Activated naive CD4-positive, alpha-beta T cell (primary cell): ENCODE measurements at places on chromosomes 7 and 10.

DNA sequence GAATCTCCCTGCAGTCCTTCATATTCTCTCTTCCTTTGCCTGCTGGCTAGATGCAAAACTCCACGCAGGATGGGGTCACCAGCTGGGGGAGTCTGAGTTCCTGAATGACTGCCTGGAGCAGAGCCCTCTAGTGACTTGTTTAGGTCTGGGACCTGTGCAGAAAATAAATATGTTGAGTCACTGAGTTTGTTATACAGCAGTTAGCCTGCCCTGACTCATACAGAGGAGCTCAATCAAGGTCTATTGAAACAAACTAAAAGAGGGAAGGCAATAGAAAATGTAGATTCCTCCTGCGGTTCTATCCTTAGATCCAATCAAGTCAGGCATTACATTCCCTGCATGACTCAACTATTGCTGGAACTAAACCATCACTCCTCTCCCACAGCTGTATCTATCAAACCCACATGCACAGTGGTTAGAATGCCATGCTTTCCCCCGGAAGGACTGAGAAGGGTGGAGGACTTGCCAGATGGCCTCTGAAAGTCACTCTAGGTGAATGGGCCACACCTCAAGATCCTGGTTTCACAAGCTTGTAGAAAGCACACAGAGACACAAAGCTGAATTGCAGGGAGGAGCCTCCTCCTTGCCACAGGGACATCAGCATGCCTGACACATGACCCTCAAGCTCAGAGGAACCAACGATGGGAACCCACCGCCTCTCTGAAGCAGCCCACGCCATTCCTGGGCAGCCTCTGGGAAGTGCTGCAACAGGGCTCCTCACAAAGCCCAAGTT, 73.9 kb downstream of the SH3PXD2A start:
- DNase-seq, result no peak

DNA sequence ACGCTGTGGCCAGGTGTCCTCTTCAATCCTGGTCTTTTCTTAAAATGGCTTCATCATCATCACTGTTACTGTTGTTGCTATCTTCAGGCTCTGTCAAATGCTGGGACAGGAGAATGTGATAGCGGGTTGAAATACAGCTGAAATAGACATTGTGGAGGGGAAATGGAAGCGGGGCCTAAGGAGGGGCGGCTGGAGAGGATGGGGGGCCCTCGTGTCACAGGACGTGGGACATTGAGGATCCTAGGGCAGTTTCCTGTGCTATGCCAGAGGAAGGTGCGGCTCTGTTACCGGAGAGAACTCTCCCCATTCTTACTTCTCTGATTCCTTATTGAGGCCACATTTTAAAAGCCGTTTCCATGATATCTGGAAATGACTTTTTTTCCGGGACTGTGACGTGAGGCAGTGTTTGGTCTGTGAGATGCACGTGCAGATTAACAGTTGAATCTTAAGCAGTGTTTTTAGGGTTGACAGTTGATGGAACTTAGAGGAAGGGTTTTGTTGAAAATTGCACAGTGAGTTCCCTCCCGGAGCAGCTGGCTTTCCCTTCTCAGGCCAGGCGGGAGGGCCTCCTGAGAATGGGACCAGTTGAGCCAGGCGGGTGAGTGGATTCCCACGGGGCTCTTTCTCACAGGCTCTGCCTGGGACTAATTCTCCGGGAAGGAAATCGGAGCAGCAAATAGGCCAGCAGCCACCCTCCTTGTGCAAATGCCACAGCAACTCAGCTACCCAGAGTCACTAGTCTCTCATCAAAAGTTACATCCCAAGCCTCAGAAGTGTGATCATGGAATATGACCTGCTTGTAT, 125.2 kb downstream of the TACC2 start:
- DNase-seq, result no peak

DNA sequence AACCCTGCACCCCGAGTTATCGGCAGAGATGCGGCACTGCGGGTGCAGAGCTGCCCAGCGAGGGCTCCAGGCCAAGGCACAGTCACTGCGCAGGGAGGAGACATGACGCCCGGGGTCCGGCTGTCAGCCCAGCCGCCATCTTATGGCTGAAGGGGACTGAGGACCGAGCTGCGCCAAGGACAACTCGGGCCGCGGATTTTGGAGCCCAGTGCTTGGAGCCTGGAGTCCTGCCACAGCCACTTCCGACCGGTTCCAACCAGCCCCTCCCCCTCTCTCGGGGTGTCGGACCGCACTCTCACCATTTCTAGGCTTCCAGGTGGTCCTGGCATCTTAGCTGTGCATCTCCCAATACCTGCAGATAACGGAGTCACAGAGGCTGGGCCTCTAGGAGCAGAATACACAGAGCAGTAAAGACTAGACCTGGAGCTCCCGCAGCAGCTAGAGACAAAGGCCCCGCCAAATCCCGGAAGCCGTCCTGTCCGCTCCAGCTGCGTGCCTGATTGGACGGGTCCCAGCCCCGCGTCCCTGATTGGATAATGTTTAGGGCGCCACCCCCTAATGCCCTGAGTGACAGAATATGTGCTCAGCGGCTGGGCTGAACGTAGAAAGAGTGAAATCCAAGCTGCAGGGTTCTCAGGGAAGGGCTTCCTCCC, at the start of gene ZNF680:
Gene ZNF680 (minus strand): TSS at position 446 of the 653 bp plus-strand sequence. CDS start 117 bp downstream, at position 329.
- DNase-seq, result peak; percentile 58

DNA sequence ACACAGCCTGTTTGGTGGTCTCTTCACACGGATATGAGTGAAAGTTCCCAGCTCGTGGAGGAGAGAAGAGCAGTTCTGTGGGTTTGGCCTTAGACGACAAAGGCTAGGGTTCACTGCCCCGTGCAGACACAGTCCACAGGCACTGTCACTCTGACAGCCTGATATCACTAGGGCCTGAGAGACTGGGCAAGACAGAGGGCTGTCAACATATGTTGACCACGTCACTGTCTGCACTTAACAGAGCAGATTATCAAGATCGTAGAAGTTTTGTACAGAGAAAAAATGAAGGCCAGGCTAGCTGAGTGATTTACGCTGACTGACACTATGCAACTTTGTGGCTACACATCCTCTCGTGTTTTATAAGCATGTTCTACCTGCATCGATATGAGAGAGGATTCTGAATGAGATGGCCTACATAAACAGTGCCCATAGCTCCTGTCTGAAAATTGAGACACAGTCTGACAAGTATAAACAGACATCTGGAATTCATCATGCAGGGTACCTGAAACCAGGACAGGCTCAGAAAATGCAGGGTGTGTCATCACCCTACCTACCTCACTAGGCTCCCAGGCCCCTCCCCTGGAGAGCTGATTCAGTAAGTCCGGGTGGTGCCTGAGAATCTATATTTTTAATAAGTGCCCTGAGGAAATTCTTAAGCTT, 120.0 kb downstream of the SGMS1 start:
- no peak for DNase-seq

- DNase-seq, result no peak
Observed at GRCh38 chr7:40403703-40404476, 269.1 kb downstream of the SUGCT start.

DNA sequence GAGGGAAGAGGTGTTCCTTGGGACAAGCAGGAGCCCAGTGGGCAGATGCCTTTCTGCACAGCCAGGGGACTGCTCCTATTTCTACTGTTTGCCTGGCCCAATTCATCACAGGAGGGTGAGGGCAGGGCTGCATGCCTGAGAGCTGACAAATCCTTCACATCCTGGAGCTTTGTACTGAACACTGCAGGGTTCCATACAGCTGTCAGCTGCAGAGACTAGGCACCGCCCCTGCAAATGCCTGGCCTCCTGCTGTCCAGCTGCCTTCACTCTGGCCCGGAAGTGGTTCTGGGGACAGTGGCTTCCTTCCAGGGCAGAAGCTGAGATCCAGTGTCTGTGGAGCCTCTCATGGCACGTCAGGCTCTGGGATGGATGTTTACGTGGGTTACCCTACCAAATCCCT, 470.7 kb downstream of the DNAJB6 start:
- no peak for DNase-seq

DNA sequence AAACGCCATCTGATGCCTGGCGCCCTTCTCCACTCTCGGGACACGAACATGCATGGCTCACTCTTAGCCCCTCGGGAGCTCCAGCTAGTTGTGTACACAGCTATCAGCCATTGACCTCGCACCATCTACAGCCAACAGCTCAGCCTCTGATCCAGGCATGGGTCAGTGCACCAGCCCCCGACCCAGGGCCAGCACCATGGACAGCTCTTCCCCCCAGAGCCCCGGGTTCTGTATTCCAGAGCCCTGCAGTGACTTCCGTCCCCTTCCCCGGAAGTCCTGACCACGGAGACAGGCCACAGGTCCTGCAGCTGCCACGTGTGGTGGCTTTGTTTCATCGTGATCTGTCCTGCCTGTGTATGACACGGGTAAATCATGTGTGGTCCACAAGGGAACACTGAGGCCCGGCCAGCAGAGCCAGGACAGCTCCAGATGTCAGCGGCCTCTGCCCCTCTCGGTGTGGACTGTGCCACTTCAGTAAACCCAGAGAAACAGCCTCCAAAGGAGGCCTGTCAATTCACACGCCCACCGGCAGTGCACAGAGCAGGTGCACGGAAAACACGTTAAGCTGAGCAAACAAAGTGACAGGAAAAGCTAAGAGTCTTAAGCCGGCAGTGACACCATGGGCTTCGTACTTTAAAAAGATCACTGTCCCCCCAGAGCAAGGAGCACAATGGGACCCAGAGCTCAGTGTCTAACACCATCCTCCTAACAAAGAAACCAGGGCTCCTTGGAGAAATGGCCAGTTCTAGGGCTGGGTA, 13.0 kb downstream of the STK32C start:
- no peak for DNase-seq

GRCh38 chr7:144653449-144653848, 182.4 kb downstream of the TPK1 start:
- DNase-seq, result no peak

GRCh38 chr10:100621360-100622205, 85.8 kb downstream of the HIF1AN start:
- DNase-seq, result peak; percentile 27

GRCh38 chr7:92678291-92678920, 88.2 kb upstream of the FAM133B start:
- DNase-seq, result no peak

GRCh38 chr7:112067632-112068540, 138.3 kb downstream of the DOCK4 start:
- no peak for DNase-seq

GRCh38 chr10:70426823-70427222, 14.7 kb downstream of the NODAL start:
- no peak for DNase-seq

- DNase-seq, result no peak
Observed at GRCh38 chr10:44404741-44405437, 20.0 kb upstream of the CXCL12 start.

DNA sequence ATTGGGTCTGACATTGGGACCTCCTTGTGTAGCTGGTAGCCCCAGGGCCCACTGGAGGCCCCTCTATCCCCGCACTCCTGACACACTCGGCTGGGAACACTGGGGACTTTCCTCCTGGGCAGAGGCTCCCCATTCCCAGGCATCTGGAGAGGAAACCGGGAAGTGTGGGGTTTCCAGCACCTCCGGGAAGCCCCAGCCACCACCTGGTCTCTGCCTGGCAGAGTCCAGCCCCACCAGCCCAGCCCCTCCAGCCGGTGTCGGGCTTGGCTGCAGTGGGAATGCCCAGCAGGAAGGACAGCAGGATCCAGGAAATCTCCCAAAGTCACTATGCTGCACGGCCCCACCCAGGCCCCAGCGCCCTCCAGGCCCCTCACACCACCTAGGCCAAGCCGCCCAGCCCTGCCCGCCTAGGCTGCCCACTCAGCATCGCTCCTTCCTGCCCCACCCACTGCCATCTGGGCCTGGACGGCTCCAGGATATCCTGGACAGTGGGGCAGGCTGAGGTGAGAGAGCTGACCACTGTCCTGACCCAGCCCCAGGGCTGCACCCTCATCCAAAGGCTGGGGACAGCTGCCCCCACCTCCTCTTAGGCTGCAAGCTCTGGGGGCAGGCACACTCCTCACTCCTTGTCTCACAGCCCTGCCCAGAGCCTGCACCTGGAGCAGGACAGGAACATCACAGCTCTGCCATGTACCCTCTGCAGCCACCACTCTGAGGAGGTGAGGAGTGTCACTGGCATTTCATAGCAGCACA, 11.8 kb downstream of the RASGEF1A start:
- no peak for DNase-seq

DNA sequence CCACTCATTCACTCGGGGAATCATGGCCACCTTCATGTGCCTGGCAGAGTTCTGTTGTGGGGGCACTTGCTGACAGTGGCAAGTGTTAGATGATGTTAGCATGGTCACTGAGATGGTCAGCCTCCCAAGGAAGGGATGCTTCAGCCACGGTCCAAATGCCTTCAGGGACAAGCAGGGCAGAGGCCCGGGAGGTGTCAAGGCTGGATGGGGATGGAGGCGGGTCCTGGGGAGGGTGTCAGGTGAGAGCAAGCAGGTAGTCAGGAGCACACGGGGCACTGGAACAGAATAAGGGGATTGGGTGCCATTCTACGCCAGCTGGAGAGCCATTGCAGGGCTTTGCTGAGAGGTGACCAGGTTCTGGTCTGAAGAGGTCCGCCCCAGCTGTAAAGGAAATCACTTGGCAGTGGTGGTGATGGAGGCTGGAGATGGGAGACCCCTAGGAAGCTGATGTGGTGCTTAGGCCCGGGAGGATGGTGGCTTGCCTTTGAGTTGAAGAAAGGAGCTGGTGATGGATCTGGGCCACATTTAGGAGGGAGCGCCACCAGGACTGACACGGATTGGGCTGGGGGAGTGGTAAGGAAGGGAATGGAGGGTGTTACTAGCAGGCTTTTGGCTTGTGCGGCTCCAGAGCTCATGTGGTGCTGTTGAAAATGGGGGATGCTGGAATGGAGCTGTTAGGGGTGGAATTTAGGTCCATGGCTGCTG, 24.1 kb downstream of the AGAP3 start:
- no peak for DNase-seq

GRCh38 chr10:67487199-67487598, 208.8 kb downstream of the CTNNA3 start:
- no peak for DNase-seq

- peak; percentile 6 for DNase-seq
Observed at GRCh38 chr7:39746103-39746819, 122.9 kb downstream of the RALA start.

GRCh38 chr10:18279173-18279572, 138.9 kb downstream of the CACNB2 start:
- no peak for DNase-seq
